ENCODE measurements at places on chromosomes 12 and 14. TPM values are rescaled to one million over a fixed set of nuclear protein-coding genes. Genes with fewer than 3 reads are reported as not detected.

Gene HIGD1C
- total RNA-seq, result not detected

DNA sequence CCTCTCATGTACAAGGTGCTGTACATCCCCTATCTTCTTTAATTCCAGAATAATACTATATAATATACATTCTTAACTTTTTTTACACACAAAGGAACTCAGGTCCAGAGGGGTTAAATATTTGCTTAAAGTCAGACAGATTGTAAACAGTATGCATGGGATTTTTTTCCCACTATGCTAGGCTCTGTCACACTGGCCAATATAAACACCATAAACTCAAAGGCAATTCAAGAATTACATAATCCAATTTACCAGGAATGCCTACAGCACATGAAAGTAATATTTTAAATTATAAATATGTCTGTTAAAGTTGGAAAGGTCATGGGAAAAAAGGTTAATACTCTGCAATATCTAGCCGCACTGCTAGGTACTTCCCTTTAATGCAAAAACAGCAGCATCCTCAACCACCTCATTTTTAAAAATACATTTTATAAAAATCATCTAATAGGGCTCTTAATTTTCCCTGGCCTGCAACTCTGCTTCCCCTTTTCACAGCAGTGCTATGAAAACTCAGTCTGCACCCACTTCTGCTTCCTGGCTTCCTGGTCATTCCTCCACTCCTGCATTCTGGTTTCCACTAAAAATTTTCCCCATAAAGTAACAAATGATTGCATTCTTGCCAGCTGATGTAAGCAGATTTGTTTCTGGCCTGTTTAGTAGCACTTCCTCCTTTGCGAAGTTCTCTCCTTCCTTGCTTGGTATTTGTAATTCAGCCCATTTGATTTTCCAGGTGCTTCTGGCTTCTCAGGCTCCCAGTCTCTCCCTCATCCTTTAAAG, 128.1 kb downstream of the ITPR2 start:
- ATAC-seq, result no peak

GRCh38 chr14:20553024-20553423, 7.8 kb downstream of the RNASE9 start:
- no peak for ATAC-seq

DNA sequence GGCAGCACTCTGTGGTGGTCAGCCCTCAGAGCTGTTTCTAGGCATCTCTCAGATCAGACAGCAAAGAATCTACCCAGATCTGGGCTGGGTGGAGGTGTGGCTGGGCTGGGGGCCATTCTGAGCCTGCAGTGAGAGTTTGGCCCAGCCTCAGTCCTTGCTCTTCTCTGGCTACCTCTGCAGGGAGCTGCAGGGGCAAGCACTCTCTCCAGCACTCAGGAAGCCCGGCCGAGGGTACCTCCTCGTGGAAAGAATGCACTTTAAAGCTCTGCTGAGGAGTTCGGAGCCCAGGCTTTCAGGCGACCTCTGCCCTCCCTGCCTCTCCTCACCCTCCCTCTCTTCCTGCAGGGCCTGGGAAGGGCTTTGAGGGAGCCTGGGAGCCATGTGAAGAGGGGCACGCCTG, 31.2 kb downstream of the IL31 start:
- no peak for ATAC-seq

DNA sequence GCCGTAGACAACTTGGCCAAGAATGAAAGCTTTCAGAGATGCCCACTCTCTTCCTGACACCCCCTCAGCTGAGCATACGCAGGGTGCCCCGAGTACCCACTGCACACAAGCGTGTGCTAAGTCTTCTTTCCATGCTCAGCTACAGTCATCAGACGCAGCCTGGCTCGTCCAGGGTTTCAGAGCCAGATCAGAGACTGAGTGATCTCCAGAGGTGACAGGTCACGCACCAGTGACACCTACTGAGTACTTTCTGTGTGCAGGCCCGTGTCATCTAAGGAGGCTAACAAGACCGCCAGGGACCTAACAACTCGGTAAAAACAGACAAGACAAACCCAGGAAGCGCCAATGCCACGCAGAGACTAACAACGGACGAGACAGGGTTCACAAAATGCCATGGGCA, 25.1 kb downstream of the STX2 start:
- no peak for ATAC-seq

- ATAC-seq, result no peak
Observed at GRCh38 chr12:126243814-126244440, 1178.7 kb downstream of the AACS start.

- no peak for ATAC-seq
Observed at GRCh38 chr14:51733147-51733546, 81.4 kb downstream of the FRMD6 start.

- ATAC-seq, result no peak
Observed at GRCh38 chr12:18810537-18811253, 72.8 kb downstream of the CAPZA3 start.

Gene HOTAIR
- total RNA-seq, result not detected

- ATAC-seq, result no peak
Observed at GRCh38 chr12:6547566-6547965, 8.3 kb downstream of the IFFO1 start.

- no peak for ATAC-seq
Observed at GRCh38 chr12:4908684-4909409, 858 bp upstream of the KCNA1 start.

DNA sequence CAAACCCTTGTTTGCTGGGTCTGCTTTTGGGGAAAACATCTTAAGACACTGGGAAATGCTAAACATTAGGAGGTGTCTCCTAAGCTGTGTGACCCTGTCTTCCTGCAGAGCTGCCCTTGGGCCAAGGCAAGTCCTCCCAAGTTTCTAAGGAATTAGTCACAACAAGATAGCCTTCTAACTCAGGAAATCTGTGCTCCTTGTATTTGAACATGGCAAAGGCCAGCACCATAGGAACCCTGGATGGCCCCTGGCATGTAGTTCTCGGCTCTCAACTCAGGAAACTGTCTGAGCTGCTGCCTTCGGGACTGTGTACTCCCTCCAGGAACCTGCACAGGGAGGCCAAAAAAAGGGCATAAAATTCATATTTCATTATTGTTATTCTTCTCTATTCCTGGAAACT, 37.6 kb upstream of the LTBP2 start:
- ATAC-seq, result peak; percentile 13

Gene GPN3
- total RNA-seq, result 12.0 TPM

- ATAC-seq, result peak; percentile 67
Observed at GRCh38 chr12:117236456-117237001, 46.3 kb upstream of the FBXO21 start.

Gene TAS2R7
- total RNA-seq, result not detected

GRCh38 chr14:100861188-100861936, 35.4 kb downstream of the MEG3 start:
- no peak for ATAC-seq

Gene ZFHX2
- 0.44 TPM for total RNA-seq

DNA sequence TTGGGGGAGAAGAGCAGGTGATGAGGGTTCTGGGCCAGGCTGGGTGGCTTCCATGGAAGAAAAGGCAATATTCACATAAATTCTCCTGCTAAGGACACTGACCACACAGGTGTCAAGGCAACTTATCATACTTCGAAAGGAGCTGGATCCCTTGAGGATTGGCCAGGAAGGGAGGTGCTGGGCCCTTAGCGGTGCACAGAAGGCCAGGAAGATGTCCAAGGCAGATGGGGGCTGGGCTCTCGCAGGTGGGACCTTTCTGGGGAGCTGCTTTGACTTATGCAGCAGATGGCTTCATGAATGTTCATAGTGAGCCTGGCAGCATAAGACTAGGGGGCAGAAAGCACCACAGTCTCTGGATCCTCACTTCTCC, 3.9 kb downstream of the CD63 start:
- no peak for ATAC-seq

Gene SALL2
- total RNA-seq, result 1.4 TPM

- ATAC-seq, result no peak
Observed at GRCh38 chr12:68508576-68508975, 102.1 kb upstream of the RAP1B start.

GRCh38 chr14:100065942-100066574, 836 bp downstream of the EVL start:
- no peak for ATAC-seq

GRCh38 chr12:45049912-45050750, 768 bp downstream of the DBX2 start:
- ATAC-seq, result peak; percentile 56

DNA sequence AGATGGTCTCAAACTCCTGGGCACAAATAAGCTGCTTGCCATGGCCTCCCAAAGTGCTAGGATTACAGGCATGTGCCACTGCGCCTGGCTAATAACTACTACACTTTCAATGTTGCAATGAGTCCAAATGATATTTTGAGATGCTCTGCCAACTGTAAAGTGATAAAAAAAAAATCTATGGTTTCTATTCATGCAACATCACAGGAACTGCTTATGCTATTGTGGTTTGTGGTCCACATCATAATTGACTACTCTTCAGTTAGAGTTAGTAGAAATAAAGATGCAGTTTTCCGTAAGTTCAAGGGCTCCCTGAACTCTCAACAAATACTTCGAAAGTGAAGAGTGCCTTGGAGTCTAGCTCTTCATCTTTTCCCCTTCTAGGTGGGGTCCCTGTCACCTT, 239.4 kb downstream of the C12orf75 start:
- ATAC-seq, result no peak

Gene GPR65
- 0.20 TPM for total RNA-seq

GRCh38 chr12:53759261-53759660, 7.5 kb upstream of the CISTR start:
- no peak for ATAC-seq

Gene ITGB7
- total RNA-seq, result 7.0 TPM

DNA sequence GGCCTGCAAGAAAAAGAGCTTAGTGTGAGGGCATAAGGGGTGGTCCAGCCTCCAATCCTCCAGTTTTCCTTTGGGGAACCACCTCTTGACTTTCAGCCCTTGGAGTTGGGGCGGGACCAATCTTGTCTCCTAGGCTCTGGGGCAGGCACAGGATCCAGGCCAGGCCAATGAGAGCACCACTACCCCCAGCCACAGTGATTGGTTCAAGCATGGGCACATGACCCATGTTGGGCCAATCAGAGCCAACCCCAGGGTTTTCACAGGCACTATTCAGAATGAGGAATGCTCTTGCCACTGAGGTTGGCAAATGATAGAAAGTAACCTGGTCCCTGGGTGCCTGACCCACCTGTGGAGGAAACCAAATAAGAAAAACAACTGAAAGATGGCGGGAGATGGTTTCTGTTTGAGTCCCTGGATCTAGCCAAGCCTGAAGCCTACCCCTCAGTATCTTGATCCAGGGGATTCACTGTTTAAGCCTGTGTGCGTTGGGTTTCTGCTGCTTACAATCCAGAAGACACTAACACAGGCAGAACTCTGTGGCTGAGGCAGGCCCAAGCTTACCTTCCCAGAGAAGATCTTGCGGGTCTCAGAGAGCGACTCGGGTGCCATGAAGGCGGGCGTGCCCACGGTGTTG, 42.9 kb downstream of the P2RX4 start:
- no peak for ATAC-seq

- no peak for ATAC-seq
Observed at GRCh38 chr12:128787827-128788226, 35.9 kb downstream of the SLC15A4 start.

DNA sequence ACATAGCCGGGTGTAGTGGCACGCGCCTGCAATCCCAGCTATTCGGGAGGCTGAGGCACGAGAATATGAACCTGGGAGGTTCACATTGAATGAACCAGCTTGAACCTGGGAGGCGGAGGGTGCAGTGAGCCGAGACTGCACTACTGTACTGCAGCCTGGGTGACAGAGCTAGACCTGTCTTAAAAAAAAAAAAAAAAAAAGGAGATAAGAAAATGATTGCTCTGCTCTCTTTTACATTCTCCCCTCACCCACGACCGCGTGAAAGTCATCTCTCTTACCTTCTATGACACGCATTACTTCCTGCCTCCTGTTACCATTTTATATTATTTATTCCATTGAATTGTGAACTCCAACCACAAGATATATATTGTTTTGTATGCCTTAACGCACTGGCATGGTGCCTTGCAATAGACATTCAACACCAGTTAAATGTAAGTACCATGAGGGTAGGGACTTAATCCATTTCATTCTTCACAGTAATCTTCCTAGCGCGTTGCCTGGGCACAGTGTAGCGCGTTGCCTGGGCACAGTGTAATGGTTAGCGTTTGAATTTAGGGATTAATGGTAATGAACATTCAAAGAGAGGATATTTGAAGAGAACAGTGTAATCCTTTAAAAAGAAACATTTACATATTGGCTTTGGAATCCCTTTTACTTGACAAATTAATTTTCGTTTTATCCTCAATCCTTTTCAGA, 2.7 kb downstream of the RAP1B start:
- no peak for ATAC-seq

Gene OTX2
- not detected for total RNA-seq

DNA sequence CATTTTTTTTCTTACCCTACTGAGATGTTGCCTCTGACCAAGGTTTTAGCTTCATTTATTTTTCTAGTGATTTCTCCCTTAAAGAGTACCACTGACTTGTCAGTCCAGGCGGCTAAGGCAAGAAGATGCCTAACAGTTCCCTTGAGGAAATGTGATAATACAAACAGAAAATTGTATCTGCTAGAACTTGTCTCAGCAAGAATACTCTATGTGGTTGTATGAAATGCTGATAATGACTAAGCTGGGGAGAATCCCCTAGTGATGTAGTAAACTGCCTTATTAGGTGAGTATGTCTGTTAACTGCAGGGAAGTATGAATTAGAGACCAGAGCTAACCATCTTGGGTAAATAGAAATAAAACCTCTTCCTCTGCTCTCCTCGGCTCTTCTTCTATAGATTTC, 6.7 kb downstream of the C12orf54 start:
- ATAC-seq, result peak; percentile 89

DNA sequence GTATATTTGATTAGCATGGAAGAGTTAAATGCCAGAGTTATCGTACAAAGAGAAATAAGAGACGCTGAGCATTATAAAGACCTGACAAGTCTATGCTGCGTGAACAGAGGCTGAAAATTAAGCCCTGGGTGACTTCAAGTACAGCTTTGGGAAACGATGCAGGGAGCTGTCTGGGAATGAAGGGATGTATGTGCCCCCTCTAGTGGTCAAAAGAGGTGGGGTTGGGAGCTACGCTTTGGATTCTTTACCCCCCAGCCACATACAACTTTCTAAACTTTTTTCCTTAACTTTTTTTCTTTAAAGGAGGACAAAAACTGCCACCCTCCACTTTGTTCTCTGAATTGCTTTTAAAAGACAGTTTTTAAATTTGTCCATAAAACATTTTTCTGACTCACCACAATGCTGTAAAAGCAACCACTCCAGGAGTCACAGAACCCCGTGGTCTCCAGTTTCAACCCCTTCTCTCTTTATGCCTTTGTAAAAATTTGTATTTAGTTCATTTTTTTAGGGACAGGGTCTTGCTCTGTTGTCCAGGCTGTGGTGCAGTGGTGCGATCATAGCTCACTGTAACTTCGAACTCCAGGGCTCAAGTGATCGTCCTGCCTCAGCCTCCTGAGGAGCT, 59.4 kb downstream of the ZNF664 start:
- ATAC-seq, result peak; percentile 70

Gene LRFN5
- 0.20 TPM for total RNA-seq

- no peak for ATAC-seq
Observed at GRCh38 chr12:22467190-22467589, 77.2 kb downstream of the C2CD5 start.

Data from esophagus mucosa (tissue), 1 donor.